ENCODE measurements at places on chromosomes 2 and 18.

- peak; percentile 58 for ATAC-seq
Measured at GRCh38 chr2:144374163-144374661, 145.7 kb downstream of the ZEB2 start.

GRCh38 chr2:134296301-134296700, 42.4 kb downstream of the MGAT5 start:
- no peak for ATAC-seq

DNA sequence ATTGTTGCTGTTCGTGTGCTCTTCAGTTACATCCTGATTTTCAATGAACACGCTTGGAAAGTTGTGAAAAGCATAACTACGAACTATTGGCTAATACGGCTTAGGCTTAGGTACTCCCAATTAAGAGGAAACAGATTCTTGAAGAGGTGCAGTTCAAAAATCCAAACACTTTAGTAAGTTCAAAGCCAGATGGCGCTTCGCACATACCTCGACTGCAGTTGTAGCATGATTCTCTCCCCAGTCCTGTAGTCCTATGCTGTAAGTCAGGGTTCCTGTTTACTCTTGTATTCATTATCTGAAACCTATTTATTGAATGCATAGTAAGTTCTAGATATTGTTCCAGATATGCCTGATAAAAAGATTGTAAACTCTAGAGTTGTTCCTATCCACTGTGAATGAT, 165.2 kb downstream of the TRIB2 start:
- no peak for ATAC-seq

- ATAC-seq = no peak
Measured at GRCh38 chr2:154182008-154182407, 310.3 kb downstream of the GALNT13 start.

DNA sequence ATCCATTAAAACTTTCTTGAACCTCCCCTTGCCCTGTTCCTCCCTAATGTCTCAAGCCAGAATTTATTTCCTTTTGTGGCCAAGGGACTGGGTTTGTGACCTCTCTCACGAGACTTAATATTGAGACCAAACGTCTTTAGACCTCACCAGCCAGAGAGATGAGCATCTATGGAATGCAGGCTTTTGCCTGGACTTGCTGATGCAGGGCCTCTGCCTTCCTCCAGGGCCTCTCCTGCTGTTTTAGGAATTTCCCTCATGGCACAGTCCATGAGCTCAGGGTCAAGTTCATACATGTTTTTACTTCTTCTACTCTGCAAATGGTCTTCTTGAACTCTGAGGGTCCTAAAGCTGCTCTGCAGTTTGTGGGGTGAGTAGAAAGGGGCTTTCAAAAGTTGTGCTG, 22.3 kb downstream of the IL1B start:
- ATAC-seq = no peak

DNA sequence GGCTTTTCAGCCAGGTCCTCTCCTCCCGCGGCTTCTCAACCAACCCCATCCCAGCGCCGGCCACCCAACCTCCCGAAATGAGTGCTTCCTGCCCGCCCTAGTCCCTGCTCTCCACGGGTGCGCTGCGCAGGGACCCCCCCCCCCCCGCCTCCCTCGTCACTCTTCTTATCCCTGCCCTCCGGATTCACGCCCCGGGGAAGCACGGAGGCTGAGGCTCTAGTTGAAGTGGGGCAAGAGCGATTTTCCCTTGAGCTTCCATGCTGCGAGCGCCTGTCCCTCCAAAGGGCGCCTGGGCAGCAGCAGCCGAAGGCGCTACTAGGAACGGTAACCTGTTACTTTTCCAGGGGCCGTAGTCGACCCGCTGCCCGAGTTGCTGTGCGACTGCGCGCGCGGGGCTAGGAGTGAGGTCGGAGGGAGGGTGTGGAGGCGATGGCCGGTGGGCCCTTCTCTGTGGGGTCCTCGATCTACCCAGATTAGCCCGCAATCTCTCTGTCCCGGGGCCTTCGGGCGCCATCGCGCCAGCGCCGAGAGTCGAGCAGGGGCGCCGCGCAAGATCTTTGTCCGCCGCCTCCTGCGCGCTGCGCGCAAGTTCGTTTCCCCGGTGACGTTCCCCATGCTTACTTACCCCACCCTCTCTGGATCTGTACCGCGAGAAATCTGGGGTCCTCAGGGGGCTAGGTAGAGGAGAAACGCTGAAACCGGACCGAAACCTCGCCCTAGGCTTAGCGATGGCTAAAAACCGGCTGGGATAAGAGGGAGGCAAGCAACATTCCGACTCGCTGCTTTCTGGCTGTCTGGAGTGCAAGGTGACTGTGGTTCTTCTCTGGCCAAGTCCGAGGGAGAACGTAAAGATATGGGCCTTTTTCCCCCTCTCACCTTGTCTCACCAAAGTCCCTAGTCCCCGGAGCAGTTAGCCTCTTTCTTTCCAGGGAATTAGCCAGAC, 677 bp downstream of the GAD1 start:
- ATAC-seq = no peak

DNA sequence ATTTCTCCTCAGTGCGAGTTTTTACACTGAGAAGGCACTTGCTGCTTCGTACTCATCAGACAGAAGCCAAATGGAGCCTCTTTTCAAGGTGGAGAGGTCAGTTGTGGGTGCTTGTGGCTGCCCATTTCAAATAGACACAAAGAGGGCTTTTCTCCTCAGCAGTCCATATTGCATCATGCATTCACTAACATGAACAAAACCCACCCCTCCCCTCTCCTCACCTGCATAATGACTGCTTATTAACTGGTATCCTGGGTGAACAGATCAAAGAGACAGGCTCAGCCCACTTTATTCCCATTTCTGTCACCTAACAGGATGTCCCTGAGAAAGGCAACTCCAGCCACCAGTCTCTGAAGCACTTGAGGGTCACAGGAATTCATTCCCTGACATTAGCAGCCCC, 28.9 kb downstream of the KLF7 start:
- ATAC-seq = no peak

DNA sequence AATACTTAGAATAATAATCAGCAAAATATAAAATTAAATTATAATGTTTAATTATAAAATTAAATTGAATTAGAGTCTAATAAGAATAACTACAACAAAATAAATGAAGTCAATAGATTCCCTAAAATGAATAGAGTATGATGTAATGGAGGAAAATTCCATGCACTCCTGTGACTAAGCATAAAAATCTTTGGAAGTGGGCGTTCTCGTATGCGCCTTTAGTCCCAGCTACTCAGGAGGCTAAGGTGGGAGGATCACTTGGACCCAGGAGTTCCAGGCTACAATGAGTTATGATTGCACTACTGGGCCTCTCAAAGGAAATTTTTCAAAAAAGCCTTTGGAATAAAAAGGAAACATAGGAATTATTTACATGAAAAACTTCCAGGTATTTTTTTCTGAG, 955.4 kb upstream of the POU3F3 start:
- ATAC-seq = no peak

DNA sequence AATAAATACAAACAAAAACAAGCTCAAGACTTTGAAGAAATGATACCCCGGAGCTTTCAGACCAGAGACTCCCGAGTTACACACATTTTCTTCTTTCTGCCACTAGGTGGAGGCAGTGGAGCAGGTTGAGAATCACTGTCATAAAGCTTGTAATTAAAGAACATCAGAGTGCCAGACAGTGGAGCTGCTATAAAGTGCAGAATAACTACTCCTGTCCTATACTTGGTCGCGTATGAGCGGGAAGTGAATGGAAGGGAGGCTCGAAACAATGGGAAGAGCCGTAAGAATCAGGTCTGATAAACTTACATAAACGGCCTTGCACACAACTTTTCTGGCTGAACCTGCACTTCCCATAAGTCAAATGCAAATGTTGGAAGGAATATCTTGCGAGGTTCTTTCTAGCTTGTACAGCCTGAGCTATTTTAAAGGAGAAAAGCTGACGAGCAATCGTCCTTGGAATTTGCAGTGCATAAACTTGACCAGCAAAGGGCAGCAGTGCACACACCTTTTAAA, 189.0 kb downstream of the RPIA start:
- no peak for ATAC-seq

DNA sequence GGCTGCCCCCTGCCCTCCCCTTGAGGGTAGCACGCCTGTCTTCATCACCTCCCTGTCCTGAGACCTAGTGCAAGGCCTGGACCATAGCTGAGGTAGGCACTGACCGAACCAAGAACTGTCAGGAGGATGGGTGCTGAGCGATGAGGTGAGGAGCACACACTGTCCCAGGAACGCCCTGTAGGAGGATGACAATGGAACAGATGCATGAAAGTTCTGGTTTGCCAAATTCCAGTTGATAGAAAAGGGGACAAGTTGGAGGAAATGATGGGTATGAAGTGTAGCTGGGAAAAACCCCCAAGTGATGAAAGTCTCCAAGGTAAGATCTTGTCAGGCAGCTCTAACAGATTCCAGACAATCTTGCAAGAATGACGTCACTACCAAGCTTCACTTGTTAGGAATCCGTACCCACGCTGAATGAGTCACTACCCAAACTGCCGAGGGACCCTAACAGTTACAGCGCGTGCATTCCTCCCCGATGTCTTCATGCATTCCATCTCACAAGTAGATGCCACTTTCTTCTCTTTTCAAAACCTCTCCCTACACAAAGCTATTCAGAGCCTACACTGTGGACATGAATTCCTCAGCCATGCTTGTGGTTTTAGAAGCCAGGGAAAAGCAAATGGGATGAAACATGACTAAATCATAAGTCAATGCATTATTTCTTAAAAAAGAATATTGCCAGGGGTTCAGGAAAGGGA, 27.6 kb downstream of the MRPL33 start:
- no peak for ATAC-seq

DNA sequence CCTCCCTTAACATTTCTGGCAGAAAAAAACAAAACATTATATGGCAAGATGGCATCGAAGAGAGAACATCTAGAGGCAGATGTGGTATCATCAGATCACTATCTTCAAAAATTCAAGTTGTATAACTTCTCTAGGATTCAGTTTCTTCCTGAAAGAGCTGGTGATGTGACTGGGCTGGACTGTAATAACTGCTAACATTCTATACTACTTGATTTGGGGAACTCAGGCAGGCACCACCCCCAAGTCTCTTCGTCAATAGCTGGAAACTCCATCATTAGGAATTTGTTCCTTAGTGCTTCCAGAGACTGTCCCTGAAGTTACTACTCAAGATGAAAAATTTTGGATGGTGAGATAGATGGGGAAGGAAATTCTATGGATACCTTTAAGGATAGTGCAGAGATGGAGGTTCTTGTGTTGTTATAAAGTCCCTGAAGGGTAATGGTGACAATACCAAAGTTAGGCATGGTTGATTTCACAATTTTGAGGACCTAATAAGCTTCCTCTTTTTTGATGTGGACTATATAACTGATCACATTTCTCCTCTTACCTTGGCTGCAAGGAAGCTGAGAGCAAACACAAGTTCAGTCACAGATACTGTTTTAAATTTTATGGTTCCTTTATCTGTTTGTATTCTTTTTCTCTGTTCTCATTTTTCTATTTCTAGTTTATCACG, 59.1 kb upstream of the PGAP1 start:
- ATAC-seq = no peak

GRCh38 chr2:1744446-1745170, at the start of gene PXDN:
PXDN (minus strand) TSS chr2:1744515; CDS start chr2:1744455, 60 bp downstream.
- ATAC-seq = no peak

GRCh38 chr2:218317303-218317630, 25.0 kb upstream of the TMBIM1 start:
- ATAC-seq = no peak

DNA sequence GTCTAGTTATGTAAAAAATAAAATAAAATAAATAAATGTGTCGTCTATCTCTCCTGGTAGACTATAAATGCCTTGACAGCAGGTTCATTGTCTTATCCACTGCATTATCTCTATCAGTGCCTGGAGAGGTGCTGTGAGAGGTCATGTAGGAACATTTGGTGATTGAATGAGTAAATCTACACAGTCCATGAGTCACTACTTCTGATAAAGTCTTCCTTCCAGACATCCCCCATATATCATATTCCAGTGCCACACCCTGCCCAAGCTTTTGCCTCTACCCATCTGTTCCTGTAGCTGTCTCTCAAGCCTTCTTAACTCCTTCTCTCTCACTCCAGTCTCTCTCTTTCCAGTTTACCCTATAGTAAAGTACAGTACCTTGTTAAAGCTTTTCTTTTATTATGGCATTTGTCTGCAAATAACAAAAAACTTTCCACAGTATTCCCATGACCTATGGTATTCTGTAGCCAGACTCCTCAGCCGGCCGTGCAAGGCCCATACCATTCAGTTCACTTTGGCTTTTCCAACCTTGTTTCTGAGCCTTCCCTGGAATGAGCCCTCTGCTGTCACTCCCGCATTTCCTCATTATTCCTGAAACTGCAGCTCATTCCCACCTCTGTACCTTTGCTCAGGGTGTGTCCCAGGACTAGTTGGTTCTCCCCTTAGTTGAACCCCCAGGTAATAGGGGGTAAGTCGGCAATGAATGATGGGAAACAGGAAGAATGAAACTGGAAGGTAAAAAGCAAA, 37.5 kb downstream of the ANXA4 start:
- no peak for ATAC-seq

GRCh38 chr2:29991086-29991485, 69.7 kb upstream of the ALK start:
- no peak for ATAC-seq

DNA sequence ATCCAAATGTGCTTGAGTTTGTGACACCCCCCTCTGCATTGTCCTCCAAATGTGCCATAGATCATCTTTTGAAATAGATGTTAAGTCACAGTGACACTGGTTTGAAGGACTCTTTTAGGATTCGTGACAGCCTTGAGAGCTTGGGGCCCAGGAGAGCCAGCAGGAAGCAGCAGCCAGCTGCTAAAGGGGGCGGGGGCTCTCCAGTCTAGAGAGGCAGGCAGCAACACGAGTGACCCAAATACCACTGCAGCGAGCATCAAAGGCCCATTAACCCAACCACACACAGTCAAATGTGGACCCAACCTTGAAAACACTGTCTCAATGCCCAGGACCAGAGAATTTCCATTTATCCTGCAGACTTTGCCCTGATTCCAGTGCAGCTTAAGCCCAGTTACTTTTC, 75.6 kb downstream of the ZBTB7C start:
- ATAC-seq = no peak

DNA sequence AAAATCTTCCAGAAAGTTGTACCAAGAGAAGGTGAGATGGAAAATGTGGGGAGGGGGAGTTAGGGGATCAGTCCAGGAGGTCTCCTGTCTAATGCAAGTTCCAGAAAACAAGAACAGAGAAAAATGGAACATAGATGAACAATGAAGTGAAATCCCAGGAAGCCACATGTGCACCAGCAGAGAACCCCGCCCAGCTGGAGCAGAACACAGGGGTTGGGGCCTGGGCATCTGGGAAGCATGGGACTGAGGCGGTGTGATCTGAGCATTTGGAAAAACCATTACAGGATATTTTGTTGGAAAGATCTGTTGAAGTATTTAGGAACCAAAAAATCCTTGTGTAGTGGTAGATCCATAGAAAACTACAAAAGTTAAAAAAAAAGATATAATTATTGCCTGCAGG, 133.7 kb downstream of the INO80D start:
- ATAC-seq = no peak

DNA sequence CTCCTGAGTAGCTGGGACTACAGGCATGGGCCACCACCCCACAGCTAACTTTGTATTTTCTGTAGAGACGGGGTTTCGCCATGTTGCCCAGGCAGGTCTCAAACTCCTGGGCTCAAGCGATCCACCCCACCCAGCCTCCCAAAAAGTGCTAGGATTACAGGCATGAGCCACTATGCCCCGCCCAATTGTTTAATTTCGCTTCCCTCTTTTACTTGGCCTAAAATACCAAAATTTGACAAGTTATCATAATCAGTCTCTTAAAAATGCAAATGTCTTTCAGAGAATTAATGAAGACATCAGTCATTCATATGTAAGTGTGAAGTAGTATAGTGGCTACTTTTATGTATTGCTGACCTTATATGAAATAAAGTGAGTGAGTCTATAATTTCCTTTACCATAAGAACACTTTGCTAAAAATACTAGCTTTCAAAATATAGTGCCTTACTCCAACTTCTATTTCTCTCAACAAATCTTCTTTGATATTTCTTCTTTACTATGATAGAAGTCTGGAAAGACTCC, 9.8 kb downstream of the FBXO11 start:
- no peak for ATAC-seq

GRCh38 chr2:70979626-70980025, 1.2 kb downstream of the ANKRD53 start:
- no peak for ATAC-seq

Measured in activated CD4-positive, CD25-positive, alpha-beta regulatory T cell treated with anti-CD3 and anti-CD28 coated beads, Interleukin-2, amount 50 U/mL, for 24 hours (primary cell).